ENCODE measurements at places on chromosomes 7 and 10.

DNA sequence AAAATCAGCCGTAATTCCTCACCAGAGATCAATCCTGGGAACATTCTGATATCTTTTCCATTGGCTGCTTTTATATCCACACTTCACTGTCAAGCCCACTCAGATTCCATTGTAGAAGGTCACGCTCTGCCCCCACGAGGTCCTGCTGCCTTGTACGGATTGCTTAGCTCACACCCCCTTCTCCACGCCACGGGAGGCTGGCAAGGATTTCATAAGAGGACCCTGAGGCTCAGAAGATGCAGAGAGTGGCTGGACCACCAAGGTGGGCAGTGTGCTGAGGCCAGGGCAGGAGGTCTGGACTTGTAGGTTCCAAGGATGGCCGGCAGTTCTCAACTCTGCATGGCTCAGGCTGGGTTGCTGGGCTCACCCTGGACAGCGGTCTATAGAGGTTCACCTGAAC lies 149.7 kb downstream of the RNF216 start:
- DNase-seq: no peak

DNA sequence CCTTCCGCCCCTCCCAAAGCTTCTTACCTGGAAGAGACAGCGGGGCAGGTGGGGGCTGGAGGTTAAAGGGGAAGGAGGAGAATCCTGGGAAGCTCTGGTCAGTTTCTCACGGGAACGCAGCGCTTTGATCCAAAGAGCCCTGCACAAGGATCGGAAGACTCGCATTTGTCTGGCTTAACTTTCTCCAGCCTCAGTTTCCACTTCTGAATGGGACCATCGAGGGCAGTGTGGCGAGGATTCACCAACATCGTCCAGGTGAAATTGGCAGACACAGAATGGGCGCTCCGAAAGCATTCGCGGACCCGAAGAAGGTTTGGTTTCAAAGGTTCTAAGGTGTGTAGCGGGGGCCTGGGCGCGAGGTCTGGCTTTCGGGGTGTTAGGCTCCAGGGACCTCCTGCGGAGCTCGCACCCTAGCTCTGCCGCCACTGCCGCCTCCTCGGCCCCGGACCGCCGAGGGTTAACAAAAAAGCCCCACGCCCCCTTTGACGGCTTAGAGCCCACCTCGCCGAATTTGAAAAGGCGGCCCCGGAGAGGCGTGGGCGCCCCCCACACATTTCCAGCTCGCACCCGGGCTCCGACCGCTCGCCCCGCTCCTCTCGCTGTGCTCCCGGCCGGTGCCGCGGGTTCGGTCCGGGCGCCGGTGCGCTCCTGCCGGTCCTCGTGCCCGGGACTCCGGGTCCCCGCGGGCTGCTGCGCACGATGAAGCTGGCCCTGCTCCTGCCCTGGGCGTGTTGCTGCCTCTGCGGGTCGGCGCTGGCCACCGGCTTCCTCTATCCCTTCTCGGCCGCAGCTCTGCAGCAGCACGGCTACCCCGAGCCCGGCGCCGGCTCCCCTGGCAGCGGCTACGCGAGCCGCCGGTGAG lies at the start of gene COL26A1:
Gene COL26A1, plus strand, starts transcription at position 542 of the 862 bp plus-strand sequence. Its CDS starts 158 bp downstream, at position 700.
- DNase-seq: peak; percentile 8

- no peak for DNase-seq
Measured at GRCh38 chr10:17758200-17758599, 6.2 kb downstream of the TMEM236 start.

GRCh38 chr7:31858055-31858454 lies 171.0 kb downstream of the PPP1R17 start:
- DNase-seq: no peak

GRCh38 chr7:81506609-81507008 lies 263.2 kb downstream of the HGF start:
- DNase-seq: no peak

DNA sequence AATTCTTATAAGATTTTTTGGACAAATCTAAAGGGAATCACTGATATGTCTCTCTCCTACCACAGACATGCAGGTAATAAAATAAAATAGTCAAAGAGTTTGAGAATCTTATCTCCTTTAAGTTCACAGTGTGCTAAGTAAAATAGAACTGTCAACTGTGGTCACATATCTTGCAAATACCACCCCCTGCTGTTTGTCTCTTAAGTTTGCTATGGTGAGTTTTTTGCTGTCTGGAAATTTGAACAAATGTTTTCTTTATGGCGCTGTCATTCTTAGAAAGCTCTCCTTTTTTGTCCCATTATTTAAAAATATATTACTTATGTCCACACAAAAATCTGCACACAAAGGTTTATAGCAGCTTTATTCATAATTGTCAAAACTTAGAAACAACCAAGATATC lies 19.6 kb downstream of the GIMAP5 start:
- DNase-seq: peak; percentile 56

DNA sequence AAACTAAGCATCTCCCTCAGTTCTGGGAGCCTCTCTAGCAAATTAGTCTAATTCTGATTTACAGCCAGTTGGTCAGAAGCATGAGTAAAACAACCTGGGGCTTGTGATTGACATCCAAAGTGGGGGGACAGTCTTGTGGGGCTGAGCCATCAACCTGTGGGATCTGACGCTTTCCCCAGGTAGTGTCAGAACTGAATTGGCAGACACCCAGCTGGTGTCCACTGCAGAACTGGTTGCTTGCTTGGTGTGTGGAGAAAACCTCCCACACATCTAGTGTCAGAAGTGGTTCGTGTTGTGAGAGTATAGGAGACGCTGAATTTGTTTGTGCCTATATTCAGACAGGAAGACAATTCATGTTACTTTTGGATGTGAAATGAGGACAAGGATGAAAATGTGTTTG lies 92.2 kb upstream of the PDCD4 start:
- no peak for DNase-seq

DNA sequence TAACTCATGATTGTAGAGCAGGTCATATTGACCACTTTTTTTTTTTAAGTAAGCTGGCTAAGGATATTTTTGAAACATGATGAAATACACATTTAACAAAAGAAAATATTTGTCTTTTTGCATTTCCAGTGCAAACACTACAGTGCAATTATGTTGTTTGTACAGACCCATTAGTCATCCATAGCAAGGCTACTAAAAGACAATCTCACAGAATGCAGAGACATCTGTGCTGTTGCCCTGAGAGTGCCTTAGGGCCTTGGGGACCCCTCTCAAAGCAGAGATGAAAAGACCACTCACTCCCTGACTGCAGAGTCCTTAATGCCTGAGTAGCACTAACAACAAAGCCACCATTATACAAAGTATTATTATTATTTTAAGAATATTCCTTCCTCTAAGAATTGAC lies 104.5 kb downstream of the NRCAM start:
- DNase-seq: no peak

- no peak for DNase-seq
Measured at GRCh38 chr10:89554433-89554832, 19.0 kb upstream of the SLC16A12 start.

DNA sequence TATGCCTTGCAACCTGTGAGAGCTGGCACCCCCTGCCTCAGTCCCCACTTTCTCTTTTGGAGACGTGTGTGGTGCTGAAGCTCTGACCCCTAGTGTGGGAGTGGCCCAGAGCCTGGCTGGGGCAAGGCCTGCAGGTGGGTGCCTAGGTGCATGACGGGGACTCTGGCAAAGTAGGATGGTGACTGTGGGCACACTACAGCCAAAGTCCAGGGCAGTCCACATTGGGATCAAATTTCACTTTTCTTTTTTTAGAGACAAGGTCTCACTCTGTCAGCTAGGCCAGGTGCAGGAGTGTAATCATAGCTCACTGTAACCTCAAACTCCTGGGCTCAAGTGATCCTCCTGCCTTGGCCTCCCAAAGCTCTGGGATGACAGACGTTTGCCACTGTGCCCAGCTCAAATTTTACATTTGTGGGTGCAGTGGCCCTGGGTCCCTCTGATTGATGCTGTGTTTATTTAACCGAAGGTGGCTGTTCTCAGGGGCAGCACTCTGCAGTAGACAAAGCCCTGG lies 52.3 kb downstream of the NEURL1 start:
- no peak for DNase-seq

GRCh38 chr10:11625019-11625735 lies 13.7 kb upstream of the USP6NL start:
- peak; percentile 97 for DNase-seq

DNA sequence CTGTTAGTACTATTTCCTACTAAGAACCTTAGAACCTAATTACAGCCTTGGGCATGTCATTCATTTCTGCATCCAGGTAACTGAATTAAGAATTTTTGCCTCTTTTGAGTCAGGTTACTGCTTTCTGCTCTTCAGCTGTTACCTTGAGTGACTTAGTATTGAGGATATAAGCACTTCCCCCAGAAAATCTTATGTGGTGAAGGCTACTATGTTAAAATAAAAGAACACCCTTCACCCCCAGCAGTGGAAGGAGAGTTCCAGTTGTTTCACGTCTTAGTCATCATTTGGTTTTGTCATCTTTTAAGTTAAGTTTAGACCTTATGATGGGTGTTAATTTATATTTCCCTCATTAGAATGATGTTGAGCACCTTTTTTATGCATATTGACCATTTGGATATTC lies 82.8 kb downstream of the GLCCI1 start:
- no peak for DNase-seq

GRCh38 chr7:73611017-73611555 lies 13.2 kb downstream of the MLXIPL start:
- DNase-seq: no peak

DNA sequence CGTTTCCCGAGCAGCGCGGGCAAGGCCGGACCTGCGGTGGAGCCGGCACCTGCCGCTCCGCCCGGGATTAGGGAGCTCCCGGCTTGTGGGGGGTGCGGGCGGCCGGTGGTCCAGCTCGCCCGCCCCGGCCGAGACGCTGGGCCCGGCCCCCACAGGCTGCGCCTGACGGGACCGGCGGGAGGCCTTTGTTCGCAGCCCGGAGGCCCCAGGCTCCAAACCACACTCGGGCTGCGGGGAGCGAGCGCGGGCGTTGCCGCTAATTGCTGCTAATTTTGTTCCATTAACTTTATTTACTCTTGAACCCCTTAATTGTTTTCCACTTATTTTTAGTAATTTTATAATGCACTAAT lies 9.6 kb downstream of the UNCX start:
- DNase-seq: no peak

GRCh38 chr10:70672165-70673042 lies at the start of gene ADAMTS14:
Gene ADAMTS14 (plus strand): TSS chr10:70672506. CDS start chr10:70672803, 297 bp downstream.
- DNase-seq: no peak

GRCh38 chr7:18538554-18539250 lies 43.2 kb downstream of the HDAC9 start:
- peak; percentile 40 for DNase-seq

DNA sequence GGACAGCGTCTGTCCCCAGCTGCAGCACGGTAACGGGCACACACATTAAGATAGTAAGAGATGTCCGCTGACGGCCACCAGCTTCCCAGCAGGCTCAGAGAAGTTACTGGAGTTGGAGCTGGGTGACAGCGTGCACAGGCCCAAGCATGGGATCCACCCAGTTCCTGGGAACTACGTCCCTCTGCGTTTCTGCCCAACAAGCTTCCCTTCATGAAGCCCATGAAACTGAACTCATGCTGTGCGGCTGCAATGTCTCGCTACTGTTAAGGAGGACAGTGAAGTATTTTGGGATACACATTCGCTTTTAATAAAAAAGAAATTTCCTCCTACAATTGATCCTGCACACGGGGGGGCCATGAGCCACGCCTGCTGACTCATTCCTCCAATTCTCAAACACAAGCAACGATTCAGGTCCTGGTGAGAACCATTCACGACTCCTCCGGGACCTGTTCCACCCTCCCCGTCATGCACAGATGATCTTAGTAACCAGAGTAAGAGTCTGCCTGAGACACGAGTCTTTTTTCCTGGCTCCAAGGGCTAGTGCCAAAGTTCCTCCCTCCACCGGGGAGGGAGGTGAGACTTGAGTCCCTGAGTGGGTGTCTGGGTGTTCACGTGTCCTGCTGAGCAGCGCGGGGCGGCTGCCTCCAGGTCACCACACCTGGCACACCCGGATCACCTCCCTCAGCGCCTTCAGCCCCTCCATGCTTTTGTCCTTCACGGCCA lies 2.6 kb downstream of the PSMG3 start:
- no peak for DNase-seq

- no peak for DNase-seq
Measured at GRCh38 chr10:130882906-130883305, 428.6 kb downstream of the TCERG1L start.

DNA sequence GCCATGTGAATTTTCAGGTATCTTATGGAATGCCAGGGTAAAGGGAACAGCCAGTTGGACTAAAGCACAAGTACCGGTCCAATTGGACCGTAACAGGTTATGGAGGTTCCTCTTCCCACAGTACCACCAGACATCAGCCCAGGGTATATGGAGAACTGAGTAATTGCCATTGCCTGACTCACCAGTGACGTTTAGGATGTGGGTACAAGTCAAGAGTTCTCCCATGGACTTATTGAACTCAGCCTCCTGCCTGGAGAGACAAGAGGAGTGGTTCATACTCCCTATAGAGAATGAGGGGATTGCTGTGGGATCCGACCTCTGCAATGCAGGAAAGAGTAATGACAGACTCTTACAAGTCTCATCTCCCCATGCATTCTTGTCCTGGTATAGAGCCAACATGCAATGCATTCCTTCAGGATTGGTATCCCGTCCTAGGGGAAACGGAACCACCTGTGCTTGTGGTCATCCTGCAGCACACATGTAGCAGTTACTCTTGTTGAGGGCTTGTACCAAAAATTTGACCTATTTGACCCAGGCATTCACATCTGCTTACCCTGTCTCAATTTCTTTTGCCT lies 30.7 kb upstream of the ELOVL3 start:
- peak; percentile 37 for DNase-seq

DNA sequence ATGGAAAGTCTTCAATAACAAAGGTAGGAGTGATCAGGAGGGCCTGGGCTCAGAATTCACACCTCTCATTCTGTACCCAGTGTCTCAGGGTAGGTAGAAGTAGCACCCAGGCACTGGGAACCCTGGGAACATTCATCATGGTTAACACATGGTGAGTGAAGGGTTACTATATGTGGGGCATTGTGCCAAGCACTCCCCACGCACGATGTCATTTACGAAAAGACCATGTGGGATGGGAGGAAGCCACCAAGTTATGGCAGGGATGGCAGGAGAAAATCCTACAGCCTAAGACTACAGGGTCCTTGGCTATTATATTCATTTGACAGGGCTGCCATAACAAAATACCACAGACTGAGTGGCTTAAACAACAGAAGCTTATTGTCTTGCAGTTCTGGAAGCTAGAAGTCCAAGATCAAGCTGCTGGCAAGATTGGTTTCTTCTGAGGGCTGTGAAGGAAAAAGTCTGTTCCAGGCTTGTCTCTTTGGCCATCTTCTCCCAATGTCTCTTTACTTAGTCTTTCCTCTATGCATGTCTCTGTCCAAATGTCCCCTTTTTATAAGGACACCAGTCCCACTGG lies 27.7 kb upstream of the DDIT4 start:
- peak; percentile 37 for DNase-seq

GRCh38 chr7:138455609-138456008 lies 4.5 kb upstream of the TRIM24 start:
- DNase-seq: no peak

GRCh38 chr10:70885481-70885880 lies 2.9 kb downstream of the PCBD1 start:
- no peak for DNase-seq
